NCI-H460 (cell line): ENCODE measurements at places on chromosomes 7 and 10. TPM values are rescaled to one million over a fixed set of nuclear protein-coding genes. Genes with fewer than 3 reads are reported as not detected.

DNA sequence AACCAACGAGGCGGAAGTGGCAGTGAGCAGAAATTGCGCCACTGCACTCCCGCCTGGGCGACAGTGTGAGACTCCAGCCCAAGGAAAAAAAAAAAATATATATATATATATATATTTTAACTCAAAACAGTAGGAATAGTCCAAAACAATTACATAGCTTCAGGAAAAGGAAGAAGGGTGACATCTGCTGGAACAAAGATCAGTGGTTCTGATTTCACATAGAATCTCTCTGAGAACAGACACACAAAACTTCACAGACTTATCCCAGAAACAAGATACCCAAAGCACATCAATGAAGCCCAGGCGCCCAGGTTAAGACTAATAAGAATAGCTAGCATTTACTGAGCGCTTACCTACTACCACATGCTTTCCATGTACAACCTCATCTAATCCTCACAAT is 45.0 kb downstream of the DNMBP start:
- no peak for DNase-seq

DNA sequence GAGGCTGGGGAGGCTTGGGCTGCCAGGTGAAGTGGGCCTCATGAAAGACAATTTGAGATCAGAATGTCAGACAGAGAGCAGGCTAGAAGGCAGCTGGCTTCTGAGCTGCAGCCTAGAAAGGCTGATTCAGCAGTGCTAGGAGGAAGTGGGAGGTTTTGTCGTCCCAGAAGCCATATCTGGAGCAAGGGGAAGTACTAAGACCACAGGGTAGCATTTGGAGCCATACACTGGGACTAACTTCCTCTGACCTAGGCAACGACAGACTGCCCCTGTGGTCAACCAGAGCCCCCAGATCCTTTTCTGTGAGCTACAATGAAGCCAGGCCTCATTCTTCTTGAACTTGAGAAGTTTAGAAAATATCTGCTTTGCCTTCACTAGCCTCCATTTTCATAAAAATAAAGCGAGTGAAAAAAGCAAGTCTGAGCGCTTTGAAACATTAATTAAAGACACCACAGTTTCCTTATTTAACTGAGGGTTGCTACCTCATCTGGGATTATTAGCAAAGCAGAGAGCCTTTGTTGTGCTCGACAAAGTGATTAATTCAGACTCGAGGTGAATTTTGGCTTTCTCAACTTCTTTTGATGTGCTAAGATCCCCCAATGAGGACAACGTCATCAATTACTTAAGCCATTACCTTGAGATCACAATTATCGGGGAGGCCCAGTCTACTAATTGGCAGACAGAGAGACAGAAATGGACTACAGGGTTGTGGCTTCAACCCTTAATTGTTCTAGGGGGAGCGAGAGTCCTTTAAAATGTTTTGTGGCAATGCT is 26.6 kb downstream of the TBXAS1 start:
- DNase-seq, result no peak

DNA sequence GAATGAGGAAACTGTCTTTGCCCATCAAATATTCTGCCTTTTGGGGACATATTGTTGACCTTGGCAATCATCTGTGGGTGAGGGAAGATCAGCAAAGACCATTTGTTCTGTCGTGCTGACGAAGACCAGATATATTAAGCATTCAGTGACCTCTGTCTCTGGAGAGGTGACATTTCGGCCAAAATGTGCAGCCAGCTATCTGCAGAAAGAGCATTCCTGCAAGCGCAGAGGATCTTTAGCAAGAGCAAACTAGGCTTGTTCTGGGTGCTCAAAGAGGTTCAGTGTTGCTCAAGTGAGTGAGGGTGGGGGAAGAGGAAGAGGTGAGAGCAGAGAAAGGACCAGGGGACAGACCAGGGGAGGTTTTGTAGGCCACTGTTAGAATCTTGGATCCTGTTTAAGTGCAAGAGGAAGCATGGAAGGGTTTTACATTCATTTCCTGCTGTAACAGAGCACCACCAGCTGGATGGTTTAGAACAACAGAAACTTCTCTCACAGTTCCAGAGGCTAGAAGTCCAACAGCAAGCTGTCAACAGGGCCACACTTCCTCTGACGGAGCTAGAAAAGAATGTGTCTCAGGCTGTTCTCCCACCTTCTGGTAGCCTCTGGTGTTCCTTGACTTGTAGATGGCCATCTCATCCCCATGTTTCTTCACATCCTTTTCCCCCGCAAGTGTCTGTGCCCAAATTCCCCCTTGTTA is 11.2 kb downstream of the C10orf120 start:
- DNase-seq, result no peak

DNA sequence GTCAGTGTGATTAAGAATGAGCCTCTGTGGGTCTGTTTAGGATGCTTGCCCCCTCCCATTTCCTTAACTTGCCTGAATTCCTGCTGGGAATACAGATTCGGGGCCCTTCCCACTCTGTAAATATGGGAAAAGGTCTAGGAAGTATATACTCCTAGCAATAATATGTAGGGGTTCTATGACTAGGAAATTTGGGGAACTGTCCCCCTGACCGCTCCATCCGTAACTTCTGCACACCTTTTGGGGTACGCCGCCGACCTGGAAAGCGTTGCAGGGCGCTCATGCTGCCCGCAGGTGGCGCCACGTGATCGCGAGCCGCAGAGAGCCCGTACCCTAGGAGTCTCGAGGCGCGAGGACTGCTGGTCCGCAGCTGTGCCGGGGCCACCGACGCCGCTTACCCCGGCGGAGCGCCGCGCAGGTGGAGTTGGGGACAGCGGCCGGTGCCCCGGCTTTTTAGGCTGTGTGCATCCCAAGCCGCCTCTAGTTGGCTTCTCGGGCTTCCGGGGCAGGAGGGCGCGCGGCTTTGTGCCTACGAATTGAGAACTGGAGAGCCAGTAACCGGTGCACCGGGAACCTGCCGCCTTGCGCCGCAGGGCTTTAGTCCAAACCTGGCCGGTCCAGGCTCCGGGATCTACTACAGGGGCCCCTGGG is 656 bp upstream of the CNNM2 start:
- DNase-seq, result peak; percentile 67

- no peak for DNase-seq
Observed at GRCh38 chr7:67566101-67566500, 569.5 kb downstream of the TYW1 start.

DNA sequence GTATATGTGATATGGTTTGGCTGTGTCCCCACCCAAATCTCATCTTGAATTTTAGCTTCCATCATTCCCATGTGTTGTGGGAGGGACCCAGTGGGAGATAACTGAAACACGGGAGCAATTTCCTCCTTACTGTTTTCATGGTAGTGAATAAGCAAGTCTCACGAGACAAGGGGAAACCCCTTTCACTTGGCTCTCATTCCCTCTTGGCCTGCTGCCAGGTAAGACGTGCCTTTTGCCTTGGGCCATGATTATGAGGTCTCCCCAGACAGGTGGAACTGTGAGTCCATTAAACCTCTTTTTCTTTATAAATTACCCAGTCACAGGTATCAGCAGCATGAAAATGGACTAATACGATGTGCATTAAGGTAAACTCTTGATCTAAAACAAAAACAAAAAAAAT is 357.1 kb upstream of the AOAH start:
- no peak for DNase-seq

- no peak for DNase-seq
Observed at GRCh38 chr7:99115379-99115778, 28.5 kb downstream of the SMURF1 start.

- DNase-seq, result no peak
Observed at GRCh38 chr7:157869793-157870192, 533.0 kb downstream of the DNAJB6 start.

- no peak for DNase-seq
Observed at GRCh38 chr7:1872191-1873069, 202.4 kb downstream of the ELFN1 start.

- no peak for DNase-seq
Observed at GRCh38 chr10:116602648-116603400, 12.1 kb downstream of the PNLIPRP1 start.

DNA sequence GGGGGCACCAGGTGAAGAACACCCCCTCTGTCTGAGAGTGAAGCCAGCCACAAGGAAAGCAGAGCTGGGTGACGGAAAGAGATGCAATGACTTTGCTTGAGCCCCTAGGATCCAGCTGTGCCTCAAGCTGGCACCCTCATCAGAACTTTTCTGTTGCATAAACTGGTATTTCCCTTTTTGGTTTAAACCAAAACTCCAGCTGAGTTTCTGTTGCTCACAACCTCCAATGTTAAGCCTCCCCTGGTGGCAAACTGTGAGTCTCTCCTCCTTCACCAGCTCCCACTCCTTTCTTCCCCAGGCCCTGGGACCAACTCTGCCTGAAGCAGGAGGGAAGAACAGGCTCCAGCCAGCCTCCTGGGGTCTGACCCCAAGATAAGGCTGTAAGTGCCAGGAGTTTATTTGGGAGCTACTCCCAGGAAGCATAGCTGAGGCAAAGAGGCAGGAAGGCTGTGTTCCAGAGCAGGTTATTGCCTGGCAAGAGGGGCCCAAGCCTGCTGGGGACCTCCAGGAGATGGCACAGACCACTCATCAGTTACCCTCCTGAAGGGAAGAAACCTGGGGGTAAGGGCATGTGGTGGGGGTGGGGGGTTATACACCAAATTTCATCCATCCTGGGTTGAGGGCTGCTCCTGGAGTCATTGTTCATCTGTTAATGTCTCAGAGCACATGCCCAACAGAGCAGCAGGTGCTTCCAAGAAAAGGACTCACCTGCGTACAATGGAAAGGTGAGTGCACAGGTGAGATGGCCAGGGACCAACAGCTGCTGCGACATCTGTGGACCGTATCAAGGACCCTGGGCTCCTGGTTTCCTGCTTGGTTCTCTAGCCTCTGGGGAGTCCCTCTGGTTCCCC is 73.3 kb upstream of the NANOS1 start:
- DNase-seq, result no peak

- DNase-seq, result no peak
Observed at GRCh38 chr10:29443745-29444523, 155.1 kb downstream of the LYZL1 start.

DNA sequence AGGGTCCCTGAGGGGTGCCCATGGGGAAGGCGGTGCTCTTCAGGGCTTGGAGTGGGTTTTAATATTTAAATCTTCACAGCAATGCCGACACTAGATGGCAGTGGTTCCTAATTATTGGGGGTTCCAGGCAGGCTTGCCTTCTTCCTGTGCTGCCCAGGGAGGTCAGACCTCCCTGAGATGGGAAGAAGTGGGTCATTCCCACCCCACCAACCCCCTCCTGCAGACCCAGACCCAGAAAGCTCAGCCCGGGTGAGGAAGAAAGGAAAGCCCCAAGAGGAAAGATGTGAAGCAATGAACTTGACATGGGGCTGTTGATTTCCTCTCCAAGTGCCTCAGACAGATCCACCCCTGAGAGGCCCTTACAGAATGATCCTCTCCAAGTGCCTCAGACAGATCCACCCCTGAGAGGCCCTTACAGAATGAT is 85.1 kb upstream of the LANCL2 start:
- peak; percentile 44 for DNase-seq

DNA sequence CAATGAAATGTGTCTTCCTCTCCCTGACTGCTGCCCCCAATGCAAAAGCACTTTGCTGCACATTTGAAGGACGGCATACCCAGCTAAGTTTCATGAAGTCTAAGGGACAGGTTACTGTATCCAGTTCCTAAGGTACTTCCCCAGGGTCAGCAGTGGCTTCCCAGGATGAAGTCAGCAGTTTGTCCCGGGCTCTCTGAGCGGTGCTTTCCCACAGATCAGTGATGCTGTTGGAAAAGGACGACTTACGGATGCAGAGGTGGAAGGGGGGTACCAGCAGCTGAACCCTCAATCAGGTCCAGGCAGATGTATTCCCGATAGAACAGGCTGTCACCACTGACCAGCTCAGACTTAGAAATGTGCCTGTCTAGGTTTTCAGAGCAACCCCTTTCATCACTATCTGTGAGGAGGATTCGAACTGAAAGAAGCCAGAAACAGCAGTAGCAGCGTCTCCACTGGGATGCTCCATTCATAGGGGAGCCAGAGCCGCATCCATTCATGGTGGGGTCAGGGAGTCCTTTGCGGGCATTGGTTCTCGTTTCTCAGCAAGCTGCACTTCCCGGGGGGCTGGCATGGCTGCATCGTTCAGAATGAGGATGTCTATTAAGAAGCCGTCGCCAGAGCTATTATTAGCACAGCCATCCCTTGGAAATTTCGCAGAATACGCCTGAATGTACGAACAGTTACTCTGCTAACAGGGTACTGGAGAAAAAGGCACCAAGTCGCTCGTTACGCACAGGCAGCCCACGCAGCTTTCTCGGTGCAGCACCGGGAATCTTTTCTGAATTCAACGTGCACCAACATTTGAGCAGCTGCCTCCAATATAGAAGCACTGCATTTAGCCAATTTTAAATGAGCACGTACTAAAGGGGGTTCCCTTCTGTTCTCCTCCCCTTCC is 303.7 kb downstream of the PRPF18 start:
- no peak for DNase-seq

DNA sequence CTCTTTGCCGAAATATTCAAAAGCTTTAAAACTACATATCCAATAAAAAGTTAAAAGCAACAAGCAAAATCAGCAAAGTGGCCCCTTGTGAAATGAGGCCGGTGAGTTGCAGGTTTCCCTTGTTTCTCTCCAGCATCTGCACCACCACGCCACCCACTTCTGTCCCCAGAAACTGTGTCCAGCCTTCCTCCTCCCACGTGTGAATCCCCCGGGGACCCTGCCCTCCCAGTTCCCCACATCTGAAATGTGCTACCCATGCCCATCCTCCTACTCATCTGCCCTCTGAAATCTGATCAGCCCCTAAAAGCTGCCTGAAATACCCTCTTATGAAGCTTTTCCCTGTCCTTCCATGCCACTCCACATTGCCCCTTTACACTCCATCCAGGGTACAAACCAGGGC is 3.8 kb downstream of the ALOX5 start:
- DNase-seq, result no peak

DNA sequence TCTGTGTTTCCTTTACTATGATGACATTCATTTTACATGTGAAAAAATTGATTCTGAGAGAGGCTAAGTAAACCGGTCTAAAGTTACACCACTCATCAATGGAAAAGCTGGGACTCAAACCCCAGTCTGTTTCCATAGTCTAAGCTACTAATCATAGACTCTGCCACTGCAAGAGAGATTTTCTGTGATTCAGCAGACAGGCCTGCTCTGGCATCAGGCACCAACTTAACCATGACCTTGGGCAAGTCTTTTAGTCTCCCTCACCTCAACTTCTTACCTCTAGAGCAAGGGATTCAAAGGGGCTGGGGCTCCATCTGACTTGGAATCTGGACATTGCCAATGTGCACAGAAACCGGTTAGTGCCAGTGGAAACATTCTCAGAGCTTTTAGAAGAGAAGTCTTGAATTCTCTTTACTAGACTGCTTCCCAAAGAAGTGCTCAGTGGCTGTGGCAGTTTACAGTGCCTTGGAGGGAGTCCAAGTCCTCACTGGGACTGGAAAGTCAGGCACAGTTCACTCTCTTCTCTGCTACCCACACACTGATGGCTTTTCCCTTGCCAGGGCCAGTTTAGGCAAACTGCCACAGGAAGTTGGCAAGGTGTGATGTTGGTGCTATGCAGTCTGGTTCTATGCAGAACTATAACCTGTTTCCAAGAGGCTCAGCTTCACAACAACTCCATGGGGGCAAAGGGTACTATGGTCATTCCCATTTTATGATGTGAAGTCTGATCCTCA is 4.5 kb upstream of the BLNK start:
- DNase-seq, result no peak

Gene PNLIPRP2
- total RNA-seq, result not detected in 2 replicates

Gene OPALIN
- not detected in 2 replicates for total RNA-seq

Gene PCBD1
- 122 TPM in 2 replicates for total RNA-seq

Gene DRGX
- not detected in 2 replicates for total RNA-seq

Gene LFNG
- 0.20 and 0.32 TPM in 2 replicates for total RNA-seq

Gene ITIH5
- total RNA-seq, result not detected in 2 replicates

Gene ZNF488
- not detected in 2 replicates for total RNA-seq
